ENCODE measurements at places on chromosomes 16 and 17.

DNA sequence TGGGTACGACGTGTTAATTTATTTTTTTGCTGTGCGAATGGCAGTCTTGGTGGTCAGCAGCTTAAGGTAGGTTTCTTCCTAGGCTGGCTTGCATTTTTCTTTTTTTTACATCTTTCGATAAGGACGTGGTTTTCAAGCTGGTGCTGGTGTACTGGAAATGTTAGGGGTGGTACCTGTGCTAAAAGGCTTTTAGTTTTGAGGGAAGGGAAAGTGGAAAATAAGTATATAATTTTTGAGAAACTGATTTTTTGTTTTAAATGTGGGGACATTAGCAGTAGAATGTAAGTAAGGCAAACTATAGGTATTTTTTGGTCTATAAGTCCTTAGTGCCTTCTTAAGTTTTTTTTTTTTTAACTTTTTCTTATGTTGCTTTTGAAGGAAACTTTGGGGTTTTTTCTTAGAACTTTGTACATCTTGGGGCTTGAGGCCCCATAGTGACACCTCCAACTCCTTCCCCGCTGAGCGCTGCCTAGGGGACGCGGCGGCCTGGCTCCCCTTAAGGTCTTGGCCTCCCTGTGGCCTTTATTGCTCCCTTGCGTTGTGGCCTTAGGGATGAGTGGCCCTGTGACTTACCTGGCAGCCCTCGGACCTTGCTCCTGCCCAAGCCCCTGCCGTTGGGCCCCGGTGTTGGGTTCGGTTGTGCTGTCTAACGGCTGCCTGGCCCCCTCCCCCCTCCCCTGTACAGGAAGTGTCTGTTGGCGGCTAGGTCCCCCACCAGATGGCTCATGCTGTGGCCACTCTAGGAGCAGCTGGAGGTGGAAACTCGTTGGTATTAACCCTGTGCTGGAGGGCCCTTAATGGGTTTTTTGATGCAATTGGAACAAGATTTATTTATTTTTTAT, 88.0 kb upstream of the RPRML start:
- DNase-seq: peak; percentile 56

DNA sequence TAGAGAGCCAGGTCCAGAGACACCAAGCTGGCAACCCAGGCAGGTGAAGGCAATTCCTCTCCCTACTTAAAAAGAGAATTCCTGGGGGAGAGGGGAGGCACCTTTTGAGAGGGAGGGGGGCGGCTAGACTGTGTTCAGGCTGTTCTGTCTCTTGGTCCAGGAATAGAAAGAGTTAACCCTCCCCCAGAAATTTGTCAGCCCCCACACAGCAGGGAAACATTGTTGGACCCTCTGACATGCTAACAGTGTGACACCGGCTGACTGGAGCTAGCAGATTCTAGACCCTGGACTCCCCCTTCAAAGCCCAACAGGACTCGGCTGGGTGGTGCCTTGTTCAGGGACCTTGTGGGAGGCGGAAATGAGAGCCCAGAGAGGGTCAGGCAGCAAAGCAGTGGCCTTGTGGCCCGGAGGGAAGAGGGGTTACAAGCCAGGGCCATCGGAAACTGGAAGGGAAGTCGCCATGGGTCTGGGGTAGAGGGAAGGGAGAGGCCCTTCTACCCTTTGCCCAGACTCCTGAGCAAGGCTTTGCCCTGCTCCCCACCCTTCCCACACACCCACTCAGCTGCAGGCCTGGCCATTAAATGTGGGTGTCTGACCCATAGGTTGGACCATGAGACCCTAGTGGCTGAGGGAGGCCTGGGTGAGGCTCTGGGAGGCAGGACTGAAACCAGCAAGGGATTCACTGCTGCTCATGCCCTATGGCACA, 44.6 kb downstream of the RAI1 start:
- DNase-seq: no peak

DNA sequence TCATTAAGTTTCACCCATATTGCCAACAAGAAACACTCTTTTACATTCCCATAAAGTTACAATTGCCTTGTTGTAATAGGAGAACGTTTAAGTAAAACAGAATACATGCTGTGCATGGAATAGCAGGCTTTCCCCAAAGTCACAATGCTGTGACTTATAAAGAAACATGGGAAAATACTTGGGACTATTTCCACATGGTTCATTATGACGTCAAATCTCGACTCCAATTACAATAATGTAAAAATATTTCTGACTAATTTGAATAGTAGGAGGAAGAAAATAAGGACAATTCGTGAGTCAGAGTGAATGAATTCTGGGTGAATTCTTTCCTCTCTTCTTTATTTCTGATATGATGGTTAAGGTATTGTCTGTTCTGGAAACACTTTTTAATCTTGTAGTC, 52.8 kb downstream of the CDH11 start:
- DNase-seq: no peak

DNA sequence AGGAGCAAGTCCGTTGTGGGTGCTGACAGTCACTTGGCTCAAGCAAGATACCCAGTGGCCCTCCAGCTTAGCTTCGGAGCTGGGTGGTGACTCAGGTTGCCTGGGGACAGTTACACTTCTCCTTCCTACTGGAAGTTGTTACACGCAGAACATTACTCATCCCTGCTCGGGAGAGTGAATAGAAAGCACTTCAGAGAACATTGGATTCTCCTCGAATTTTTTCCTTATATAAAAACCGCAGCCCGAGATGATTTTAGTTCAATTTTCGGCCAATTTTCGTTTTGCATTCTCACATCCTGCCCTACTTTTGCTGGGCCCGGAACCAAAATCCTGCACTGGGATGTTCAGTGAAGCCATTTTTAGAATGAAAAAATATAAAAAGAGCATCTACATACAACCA, 99.7 kb downstream of the ELAC2 start:
- DNase-seq: no peak

DNA sequence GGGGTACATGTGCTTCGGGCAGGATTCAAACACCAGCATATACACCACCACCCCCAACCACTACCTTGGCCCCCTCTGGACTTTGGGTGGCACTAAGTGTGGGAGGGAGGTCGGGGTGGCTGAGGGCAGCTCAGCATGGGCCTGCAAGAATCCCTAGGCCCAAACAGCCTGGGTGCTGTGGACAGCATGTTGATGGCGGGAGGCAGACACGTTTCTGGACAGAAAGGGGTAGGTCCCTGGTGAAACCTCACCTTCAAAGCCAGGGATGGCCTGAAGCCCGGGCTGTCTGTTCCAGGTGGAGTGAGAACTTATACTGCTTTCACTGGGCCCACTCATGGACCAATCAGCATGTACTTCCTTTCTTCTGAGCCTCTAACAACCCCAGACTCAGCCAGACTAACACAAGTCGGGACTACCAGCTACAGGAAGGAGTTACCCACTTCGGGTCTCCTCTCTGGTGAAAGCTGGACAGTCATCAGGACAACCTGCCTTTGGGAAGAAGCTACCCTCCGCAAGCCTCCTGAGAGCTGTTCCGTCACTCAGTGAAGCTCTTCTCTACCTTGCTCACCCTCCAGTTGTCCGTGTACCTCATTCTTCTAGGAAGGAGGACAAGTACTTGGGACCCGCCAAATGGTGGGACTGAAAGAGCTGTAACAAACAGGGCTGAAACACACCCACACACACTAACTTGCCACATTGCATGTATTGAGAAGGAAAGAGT, 203.0 kb downstream of the CPPED1 start:
- no peak for DNase-seq

GRCh38 chr17:65271296-65271695, 134.1 kb downstream of the RGS9 start:
- DNase-seq: no peak

DNA sequence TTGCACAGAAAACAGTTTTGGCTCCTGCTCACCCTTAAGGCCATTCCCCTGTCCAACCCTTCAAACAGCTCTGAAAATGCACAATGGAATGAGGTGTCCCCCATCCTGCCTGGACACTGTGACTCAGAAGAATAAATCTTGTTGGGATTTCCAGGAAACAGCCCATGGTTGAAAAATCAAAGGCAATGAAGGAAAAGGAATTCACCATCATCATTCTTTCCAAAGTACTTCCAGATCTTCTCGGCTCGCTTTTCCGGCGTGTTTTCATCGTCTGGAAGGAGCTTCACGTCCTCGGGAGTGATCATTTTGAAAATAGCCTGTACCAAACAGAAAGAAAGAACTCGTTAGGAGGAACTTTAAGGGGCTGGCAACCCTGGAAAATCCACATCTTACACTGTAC, 4.3 kb downstream of the RCVRN start:
- DNase-seq: no peak

- no peak for DNase-seq
Observed at GRCh38 chr16:23597003-23597756, 1.1 kb upstream of the NDUFAB1 start.

DNA sequence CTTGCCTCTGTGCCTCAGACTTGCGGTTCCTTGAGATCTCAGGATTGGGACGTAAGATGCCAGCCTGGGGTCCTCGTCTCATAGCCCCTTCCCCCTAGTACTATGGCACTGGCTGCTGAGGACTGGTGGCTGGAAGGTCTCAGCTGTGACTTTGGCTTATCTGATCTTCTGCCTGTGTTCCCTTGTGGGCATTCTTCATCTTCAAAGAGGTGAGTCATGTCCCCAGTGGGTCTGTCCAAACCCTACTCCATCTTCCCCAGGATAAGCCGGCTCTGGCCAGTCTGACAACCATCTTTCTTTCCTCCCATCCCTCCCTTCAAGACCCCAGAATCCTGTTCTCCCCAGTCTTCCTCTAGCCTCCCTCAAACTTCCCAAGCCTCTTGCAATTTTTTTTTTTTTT, 3.6 kb downstream of the CD19 start:
- DNase-seq: no peak

DNA sequence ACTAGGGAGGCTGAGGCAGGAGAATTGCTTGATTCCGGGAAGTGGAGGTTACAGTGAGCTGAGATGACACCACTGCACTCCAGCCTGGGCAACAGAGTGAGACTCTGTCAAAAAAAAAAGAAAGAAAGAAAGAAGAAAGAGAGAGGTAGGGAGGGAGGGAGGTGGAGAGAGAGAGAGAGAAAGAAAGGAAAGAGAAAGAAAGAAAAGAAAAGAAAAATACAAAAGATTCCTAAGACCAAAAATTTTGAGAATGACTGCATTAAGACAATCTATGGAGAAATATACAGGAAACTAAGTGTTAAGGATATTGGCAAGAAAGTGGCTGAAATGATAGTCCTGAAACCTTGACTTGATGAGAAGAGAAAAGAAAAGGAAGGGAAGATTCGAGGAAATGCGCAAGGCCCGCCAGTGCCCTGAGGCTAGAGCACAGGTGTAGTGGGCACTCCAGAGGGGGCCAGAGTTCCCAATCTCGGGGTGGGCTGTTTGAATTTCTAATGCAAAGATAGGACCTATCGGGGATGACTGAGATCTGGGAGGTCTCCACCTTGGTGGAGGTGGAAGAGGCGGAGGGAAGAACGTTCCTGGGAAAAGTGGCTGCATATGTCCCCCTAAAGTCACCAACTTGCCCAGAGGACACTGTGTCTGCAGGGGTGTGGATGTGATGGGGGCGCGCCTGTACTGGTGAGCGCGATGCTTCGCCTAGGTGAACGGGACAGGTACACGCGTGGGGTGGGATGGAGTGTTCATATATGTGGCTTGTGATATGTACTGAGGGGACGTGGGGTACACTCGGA, 654 bp upstream of the SCNN1B start:
- DNase-seq: no peak

DNA sequence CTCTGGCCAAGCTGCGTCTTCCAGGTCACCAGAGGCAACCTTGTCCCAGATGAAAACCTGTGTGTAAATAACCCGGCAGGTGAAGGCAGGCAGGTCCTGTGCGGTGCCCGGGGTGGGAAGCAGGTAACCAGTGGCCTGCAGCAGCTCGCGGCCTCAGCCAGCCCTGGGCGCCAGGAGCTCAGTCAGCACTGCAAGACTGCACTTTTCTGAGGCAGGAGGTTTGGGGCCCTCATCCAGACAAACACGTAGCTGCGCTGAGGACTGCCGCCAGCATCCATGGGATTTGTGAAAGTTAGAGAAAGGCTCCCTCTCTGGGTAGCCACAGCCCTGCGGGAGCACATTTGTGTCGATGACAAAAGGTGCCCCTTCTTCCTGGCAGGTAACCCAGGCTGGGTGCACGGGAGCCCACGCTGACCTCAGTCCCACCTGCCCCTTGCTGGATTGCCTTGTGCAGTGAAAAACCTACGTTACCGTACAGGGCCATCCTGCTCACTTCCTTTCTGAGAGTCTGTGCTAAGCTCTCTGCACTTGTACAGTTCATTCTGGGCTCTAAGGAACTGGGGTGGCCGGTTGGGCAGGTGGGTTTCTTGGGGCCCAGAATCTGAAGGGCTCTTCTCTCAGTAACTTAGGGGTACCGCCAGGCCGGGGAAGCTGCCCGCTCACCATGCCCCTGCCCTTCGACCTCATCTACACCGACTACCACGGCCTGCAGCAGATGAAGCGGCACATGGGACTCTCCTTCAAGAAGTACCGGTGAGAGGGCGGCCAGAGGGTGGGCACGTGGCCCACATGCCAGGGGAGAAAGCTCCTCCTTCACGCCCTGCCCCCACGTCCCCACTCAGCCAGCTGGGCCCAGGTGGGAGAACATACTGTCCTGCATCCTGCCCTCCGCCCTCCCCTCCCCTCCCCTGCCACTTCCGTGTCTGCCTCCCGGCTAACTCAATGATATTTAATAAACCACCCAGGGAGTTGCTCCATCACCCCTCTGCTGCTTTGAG, 56.4 kb downstream of the MGAT5B start:
- DNase-seq: no peak

DNA sequence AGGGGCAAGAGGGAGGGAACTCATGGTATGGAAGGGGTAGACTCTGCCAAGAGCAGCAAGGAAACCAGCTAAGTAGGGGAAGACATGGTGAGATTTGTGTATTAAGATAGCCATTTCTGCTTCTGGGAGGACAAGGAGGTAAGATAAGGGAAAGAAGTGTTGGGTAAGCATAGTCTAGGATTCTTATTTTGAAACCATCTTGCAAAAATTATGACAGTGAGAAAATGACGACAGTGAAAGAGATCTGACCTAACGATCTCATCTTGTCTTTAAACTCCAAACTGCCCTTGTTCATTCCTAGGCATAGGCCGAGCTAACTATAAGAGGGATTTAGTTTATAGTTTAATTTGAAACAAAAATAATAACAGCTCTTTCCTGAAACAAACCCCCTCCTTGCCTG, 5.6 kb upstream of the RBL2 start:
- no peak for DNase-seq

DNA sequence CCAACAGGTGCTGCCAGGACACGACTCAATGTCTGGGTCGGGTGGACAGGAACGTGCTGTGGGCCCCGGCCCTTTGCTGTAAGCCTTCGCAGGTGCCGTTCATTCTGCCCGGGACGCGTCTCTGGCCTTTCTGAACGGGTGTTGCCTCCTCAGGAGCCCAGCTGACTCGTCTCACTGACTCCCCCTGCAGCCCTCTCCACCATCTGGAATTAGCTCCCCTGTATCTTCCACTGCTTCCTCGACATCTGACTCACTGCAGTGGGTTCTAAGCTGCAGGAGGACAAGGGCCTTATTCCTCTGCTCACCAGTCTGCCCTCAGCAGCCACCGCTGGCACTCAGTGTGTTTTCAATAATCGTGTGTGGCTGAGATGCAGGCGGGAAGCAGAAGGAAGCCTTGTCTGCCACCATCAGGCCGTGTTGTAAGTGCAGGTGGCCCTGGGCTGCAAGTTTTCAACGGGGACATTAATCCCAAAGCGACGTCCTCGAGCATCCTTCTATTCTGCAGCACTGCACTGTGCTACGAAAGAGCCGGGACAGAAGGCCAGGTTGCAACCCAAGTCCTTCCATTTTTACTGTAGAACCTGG, 256.2 kb downstream of the FOXL1 start:
- DNase-seq: no peak
